Stimulated activated CD4-positive, alpha-beta T cell treated with anti-CD3 and anti-CD28 coated beads, Interleukin-15, amount 100 ng/mL, for 1 hour (primary cell): ENCODE measurements at places on chromosomes 2 and 18.

GRCh38 chr2:121479882-121480522 is 50.7 kb upstream of the RNU4ATAC start:
- no peak for DNase-seq

GRCh38 chr2:198441246-198441645 is 636.9 kb downstream of the PLCL1 start:
- no peak for DNase-seq

DNA sequence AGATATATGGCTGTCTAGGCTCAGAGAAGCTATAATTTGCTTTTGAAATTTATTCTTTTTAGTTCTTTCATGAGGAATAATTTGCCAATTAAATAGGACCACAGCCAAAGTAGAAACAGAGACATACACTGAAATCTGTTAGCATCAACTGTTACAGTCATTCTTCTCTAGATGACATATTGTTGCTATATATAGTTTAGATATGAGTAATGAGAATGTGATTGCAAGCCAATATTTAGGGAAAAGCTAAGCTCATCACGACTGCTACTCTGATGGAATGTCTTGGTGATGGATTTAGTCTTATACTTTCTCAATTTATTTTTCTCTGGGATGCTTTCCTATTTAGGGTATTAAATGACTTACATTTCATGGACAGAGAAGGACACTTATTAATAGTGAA is 259.1 kb downstream of the LNPK start:
- no peak for DNase-seq

DNA sequence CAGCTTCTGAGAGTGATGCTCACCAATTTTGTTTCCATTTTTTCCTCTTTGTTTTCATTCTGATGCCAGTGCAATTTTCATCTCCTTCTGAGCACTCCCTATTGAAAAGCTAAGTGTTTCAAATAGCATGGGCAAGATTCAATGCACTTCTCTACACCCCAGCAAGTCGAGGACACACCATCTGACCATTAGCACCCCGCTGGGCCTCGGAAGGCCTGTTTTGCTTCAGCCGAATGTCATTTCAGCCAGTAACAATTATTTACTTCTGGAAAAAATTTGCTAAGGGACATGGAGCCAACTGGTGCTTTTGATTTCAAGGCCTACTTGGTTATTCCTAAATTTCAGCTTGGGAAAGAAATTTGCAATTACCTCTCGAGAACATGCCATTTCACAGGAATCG is 392.4 kb downstream of the RNF144A start:
- DNase-seq: no peak
